ENCODE measurements at places on chromosomes 13 and 19.
A peak's percentile ranks its signal among the peaks of the same experiment; 100 is the strongest.

DNA sequence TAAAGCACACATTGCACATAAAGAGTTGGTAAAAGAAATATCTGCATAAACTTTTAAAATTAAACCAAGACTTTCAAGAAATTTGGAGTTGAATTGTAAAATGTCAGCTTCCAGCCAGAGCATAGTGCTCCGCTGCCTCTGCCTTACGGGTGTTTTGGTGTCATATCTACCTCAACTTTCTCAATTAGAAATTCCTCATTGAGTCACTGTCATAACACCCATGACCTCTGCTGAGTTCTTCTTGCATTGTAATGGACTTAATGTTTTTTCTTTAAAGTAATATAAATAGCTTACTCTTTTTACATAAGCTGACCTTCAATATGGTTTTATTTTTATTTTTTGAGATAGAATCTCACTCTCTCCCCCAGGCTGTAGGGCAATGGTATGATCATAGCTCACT, 551.0 kb upstream of the NBEA start:
- DNase-seq: no peak

DNA sequence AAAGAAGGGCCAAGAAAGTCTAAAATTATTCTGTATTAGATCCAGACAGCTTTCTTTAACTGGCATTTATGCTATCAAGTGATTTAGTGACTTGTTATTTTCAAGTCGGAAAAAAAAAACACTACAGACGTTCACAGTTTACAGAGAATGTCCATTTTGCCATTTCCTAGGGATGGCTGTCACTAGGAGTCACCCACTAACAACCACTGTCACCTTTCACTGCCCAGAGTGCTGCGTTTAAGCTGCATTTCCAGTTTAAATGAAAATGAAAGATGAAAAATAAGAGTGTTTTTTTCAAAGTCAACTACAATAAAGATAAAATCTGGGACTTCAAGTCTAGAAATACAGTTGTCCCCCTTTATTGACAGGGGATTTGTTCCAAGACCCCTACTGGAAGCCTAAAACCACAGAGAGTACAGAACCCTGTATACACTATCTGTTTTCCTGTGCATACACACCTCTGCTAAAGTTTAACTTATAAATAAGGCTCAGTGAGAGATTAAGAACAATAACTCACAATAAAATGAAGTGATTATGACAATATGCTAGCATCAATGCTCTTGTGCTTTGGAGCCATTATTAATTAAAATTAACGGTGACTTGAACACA, 112.5 kb downstream of the SACS start:
- no peak for DNase-seq

DNA sequence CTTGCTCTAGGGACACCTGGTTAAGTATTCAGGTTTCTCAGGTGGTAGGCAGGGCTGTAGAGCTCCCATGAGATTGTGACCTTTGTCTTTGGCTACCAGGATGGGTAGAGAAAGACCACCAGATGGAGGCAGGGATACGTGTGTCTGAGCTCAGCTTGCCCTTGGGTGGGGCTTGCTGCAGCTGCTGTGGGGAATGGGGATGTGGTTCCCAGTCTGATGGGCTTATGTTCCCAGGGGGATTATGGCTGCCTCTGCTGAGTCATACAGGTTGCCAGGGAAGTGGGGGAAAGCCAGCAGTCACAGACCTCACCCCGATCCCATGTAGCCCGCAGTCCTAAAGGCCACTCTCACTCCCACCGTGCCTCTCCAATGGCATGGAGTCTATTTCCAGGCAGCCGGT, 659.9 kb upstream of the KLF12 start:
- DNase-seq: no peak

DNA sequence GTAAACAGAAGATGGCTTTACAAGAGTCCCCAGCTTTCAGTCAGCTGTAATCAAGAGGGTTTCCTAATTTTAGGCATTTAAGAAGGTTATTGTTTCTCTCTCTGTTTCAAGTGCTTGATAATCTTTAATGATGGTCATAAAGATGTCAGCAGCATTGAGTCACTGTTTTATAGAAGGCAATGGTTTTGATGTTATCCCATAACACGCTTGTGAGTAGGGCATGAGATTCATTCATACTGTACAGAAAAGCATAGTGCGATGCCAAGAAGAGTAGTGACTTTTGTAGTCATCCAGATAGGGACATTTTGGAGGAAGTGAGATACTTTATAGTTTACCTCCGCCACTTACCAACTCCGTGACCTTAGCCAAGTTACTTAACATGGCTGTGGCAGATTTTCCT, 364.2 kb upstream of the SLC10A2 start:
- no peak for DNase-seq

DNA sequence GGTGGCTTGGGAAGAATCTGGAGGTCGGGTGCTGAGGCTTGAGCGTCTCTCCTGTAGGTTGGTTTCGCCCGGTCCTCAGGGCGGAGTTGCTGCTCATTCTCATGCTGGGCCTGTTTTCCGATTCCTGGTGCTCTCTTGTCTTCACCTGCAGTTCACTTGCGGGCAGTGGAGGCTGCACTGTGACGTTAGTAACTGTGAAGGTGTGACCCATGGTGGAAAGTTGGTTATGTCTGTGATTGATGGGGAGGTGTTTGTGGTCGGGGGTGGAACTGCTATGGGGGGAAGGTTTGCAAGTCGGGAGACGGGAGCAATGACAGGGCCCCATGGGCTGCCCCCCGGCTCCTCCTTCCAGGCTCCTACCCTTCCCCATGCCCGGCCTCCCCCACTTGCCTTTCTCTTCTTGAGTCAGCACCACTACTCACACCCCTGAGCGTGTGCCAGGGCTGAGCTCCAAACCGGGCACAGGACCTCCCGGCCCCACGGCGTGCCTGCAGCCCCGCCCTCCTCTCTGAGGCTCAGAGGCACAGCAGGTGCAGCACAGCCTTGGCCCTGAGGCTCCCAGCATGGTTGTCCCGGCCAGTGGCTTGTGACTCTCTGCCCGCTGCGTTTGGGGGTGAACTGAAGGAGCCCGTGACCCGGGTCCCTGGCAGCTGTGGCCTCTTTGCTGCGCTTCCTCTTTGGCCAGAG, 79.1 kb downstream of the ATP11A start:
- no peak for DNase-seq

DNA sequence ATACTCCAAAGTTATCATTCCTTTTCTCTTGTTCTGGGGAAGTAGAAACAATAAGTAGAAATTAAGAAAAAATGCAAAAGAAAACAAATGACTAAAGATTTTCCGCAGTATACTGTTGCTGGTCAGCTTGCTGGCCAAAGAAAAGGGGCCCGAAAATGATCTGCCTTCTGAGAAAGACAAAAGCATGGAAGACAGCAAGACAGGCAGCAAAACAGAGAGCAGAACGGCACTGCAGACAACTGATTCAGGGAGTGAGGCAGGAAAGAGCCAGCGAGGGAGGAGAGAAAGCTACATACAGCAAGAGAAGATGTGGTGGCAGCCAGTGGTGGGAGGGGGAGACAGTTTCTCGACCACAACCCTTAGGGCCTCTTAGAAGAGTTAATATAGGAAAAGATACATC, 5.3 kb upstream of the DOCK9 start:
- DNase-seq: no peak

- DNase-seq: no peak
Measured at GRCh38 chr19:57583104-57583520, 833 bp upstream of the ZIK1 start.

DNA sequence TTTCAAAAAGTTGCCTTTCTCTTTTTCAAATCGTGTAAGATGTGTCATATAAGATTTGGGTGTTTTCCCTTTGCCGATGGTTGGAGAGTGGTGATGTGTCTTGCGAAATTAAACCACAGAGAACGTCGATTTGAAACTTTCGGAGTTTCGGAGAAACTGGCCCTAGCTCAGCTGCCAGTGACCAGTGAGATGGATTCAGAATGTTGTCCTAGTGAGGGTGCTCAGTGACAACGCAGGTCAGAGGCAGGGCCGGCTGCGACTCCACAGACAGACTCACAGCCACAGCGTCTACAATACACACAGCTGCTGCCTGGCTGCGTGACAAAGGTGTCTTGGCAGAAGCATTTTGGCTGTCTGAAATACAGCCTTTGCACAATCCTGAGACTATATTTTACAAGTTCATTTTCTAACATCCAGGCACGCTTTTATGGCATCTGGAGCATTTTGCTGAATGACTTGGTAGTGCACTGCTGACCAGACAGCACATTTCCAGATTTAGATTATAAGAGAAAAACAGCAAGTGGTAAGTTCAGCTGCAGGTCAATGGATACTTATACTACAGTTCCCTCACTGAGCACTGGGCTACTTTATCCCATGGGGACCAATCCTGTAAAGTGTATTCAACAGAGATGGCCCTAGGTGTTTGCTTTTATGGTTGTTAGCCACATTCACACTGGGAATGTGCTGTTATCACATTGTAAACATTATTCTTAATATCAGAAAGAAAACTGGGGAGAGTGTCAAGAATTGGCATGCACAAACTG, 207.5 kb downstream of the KCNRG start:
- DNase-seq: peak; percentile 74

DNA sequence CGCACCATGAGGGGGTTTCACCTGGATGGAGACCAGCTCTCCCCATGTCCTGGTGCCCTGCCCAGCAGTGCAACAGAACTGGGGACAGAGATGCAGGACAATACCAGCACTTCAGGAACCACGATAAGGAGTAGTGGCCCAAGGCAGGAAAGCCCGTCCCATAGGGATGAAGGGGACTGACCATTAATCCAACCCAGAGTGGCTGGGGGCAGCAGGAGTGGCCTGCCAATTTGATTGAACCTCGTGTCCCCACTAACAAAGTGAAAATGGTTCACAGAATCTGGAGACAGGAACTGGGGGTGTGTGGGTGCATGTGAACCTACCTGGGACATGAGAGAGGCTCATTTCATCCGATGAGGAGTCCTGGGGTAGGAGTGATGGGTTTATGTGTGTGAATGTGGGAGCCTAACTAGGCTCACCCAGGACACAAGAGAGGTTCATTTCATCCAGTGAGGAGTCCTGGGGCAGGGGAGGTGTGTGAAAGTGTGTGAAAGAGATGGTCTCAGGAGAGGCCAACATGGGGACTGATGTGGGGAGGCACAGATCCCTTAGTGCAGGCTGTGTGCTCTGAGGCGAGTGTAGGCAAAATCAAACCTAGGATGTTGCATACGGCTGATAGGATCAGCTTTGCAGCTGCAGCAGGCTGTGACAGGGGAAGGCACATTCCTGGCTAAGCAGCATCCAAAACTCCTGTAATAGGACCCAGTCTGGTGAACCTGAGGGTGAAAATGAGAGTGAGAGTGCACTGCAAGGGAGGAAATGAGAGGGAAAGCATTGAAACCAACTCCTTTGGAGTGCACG, 98.2 kb downstream of the ZNF429 start:
- DNase-seq: no peak

- no peak for DNase-seq
Measured at GRCh38 chr19:46935066-46935663, 74.4 kb downstream of the ARHGAP35 start.

- peak; percentile 69 for DNase-seq
Measured at GRCh38 chr19:51407511-51408131, 9.8 kb downstream of the SIGLEC10 start.

DNA sequence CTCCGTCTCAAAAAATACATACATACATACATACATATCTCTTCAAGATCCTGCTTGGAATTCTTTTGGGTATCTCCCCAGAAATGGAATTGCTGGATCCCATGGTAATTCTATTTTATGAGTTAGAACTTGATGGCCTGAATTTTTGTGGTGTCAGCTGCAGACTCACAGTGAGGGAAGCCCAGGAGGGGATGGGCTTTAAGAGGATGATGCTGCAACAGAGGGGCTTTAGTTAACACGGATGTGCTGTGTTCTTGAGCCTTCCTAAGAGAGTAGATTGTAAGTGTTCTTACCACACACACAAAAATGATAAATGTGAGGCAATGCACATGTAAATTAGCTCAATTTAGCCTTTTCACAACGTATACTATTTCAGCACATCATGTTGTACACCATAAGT, 31.8 kb downstream of the CACNG6 start:
- DNase-seq: no peak

GRCh38 chr19:51123381-51123800, 1.3 kb upstream of the SIGLEC9 start:
- peak; percentile 73 for DNase-seq

GRCh38 chr13:113589251-113589960, 4.9 kb downstream of the TFDP1 start:
- DNase-seq: peak; percentile 45

DNA sequence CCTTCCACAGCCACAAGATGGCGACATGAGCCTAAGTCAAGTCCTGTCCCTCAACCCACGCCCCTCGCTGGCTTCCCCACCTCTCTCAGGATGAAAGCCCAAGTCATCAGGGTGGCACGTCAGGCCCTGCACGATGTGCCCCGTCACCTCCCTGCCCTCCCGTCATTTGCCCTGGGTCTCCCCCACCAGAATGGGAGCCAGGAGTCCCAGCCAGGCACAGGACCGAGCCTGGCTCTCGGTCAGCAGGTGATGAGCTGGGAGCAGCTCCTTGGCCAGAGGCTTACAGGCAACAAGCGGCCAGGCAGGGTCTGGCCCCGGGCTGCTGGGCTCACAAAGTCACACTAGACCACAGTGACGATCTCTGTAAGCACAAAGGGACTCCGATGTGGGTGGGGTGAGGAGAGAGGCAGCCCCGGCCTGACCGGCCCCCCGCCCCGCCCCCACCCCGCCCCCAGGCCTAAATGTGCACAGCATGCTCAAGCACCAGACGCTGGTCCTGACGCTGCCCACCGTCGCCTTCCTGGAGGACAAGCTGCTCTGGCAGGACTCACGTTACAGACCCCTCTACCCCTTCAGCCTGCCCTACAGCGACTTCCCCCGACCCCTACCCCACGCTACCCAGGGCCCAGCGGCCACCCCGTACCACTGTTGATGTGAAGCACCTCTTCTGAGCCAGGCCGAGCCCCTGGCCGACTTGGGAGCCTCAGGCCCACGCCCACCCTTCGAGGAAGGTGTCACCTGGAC, 7.3 kb downstream of the MRPL4 start:
- peak; percentile 96 for DNase-seq

DNA sequence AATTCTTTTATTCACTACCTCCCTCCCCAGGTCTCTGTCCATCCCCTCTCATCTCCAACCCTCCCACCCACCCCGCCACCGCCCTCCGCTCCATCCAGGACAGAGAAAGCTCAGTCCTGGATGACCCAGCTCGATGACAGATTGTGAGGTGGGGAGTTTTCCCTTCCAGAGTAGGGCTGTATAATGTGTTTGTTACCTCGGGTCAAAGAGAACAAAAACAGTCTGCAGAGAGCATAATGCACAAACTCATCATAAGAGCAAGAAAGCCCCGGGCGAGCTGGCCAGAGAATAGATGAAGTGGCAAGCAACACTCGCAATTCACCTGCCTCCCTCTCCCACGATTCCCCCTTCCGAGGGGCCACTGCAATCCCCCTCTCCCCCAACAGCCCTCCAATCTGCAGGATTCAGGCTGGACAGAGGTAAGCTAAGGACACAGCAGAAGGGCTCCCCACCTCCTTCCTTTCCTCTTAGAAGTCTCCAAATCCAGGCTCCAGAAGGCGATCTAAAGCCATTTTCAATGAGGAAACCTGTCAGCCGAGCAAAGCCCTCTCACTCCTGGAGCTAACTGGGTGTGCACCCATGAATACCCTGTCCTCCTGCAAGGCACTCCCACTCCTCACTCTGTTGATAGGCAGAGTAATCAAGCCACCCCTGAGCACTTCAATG, 2.6 kb downstream of the CACNA1A start:
- no peak for DNase-seq

- no peak for DNase-seq
Measured at GRCh38 chr19:13255041-13255718, 105.0 kb downstream of the IER2 start.

All from activated effector memory CD4-positive, alpha-beta T cell treated with anti-CD3 and anti-CD28 coated beads, Interleukin-2, amount 50 U/mL, for 16 hours (primary cell).